ENCODE measurements at places on chromosomes 11 and 22.

- DNase-seq = no peak
Measured at GRCh38 chr11:130249371-130249770, 65.3 kb downstream of the ZBTB44 start.

DNA sequence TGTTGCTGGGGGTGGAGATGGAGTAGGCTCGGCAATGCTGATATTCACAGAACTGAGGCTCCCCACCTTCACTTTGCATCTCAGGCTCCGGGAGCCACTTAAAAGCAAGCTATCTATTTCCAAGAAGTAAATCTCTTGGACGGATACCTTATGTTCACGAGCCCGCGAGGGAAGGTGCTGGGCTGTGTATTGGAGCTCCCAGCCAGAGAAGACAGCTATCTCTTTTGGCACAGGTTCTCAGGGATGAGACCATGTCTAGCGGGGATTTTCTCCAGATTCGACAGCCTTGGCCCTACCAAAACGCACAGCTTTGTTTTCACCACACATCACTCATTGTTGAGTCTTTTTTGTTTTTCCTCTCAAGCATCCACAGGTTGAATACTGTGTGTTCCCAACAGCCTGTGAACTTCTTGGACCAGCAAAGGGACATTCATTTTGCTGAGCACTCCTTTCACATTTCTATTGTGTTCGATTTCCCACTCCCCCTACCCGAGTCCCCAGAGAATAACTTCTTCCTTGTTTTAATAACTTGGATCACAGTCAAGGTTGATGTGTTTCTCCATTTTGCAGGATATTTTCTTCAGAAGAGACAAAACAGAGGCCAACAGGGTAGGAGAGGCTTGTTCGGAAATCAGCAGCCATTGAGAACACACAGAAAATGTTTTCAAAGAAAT is 23.3 kb downstream of the WT1 start:
- DNase-seq = no peak

DNA sequence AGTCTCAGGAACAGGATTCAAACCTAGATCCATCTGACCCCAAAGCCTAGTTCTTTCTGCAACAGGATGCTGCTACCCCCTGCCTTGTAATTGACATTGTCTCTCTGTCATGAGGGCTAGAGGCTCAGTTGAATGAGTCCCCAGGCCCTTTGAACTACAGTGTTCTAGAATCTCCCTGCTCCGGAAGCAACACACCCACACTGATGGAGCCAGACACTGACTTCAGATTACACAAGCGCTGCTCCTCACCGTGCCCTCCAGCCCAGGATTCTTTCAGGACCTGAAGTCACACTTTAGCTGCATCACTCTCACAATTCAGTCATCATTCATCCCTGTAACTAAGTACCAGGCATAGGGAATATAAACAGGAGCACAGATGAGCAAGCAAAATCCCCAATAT is 69.6 kb downstream of the RAB30 start:
- DNase-seq = no peak

- no peak for DNase-seq
Measured at GRCh38 chr22:28005513-28005912, 86.5 kb upstream of the PITPNB start.

DNA sequence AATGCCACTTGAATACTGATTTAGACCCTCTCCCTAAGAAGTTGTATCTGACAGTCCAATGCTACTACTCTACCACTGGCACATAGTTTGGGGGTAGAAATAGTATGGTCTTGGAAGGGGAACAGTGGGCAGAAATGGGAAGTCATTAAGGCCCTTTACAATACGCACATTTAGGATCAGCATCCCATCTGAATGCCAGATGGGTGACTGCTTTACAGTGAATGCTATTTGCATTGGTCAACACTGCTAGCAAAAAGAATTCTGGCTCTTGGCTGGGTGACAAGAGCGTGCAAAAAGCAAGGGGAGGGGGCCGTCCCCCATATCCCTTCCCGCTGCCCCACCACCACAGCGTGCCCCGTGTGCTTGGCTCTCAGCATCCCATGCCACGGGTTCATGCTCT is 104.7 kb upstream of the BID start:
- no peak for DNase-seq

DNA sequence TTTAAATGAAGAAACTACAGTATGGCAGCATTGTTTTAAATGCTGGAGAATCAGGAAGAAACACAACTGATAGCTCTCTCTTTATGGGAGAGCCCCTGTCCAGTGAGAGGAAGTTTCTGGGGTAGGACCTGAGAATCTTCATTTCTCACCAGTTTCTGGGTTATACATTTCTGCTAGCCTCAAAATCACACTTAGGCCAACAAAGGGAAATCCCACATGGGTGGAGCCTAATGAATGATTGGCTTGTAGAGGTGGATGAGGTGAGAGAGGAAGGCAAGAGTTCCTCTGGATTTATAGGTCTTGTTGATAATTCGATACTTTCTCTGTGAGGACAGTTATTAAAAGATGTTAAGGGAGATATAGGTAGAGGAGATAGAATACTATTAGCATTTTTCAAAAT is 1397.3 kb upstream of the TENM4 start:
- DNase-seq = no peak

DNA sequence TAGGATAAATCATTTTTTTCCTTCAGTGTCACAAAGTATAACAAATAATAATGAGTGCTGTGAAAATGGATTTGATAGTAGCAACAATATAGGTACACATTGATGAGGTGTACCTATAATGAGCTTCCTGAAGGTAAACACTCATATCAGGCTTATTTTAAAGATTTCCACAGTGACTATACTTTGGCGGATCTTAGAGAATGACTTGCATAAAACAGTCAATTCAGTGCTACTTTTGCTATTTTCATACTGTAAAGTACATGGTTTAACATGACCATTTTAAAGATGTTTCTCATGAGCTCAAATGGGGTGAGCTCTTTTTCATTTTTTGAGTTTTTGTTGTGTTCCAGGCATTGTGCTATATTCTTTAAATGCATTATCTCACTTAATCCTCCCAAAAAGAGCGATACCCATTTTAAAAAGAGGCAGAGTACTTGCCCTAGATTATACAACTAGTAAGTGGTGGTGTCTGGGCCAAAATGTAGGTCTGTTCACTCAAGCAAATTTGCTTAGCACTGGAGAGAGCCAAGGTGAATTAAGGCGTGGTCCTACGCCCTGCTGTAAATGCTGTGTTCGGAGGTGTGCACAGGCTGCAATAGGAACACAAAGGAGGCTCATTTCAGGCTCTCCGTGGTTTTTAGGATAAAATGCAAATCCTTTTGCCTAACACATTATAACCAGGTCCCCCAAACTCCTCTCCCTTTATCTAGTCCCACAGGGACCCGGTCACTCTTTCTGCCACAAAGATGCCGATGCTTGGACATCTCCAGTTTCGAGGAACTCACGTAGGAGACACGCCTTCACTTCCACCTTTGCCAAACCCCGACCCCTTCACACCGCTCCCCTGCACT is 617 bp upstream of the ALKBH3 start:
- no peak for DNase-seq

GRCh38 chr22:50292643-50293440 is 14.6 kb downstream of the PLXNB2 start:
- no peak for DNase-seq

DNA sequence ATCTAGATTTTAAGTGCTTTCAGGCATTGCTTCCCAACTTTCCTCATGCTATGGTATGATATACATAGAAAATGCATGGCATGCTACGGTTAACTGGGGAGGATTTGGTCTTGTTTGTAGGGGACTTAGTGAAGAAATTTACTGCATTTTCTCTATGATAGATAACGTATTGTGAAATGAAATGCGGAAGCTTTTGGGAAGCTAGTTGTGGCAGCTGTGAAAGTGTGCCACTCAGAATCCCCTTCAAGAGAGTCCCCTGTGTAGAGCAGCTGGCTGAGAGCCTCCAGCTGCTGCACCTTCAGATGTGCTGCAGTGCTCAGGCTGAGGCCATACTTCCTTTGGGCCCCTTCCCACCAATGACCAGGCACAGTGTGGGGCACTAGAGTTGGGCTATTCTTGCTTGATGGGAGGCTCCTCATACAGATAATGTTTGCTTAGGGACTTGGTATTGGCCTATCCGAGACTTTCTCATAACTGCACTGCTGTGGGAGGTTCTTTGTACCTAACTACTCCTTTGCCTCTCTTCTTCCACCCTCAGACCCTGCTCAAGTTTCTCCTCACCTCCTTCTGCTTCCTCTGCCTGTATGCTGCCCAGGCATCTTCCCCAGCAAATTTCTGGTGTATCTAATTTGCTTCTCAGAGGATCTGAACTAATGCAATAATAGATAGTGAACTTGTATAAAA is 67.3 kb downstream of the HIPK3 start:
- DNase-seq = no peak

DNA sequence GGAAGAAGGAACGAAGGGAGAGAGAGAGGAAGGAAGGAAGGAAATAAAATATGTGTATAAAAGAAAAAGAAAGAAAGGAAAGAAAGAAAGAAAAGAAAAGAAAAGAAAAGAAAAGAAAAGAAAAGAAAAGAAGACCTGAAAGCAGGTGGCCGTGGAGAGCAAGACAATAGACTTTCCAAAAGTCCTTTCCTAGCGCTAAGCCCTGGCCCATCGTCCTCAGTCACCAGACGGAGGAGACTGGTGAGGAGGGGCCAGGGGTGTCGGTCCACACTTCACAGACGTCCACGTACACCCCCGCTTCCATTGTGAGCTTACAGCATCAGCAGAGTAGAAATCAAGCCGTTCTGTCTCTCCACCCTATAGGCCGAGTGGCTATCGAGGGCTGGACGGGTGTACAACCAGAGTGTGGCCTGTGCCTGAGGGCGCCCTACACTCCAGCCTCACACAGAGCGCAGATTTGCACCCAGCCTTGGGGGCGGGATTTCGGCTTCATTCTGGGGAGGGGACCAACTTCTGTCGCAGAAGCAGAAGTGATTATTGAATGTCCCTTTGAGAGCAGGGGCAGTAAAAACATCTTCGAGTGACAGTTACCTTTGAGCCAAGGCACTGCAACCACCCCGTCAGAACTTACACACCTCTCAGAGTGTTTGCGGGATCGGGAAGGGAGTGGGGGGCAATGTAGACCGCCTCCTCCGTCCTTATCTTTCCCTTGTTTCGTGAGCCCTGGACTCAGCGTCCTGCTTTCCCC is 2.0 kb upstream of the BSX start:
- no peak for DNase-seq

- no peak for DNase-seq
Measured at GRCh38 chr11:60183591-60184205, 815 bp upstream of the MS4A6A start.

GRCh38 chr22:10778296-10778814 is 4749.6 kb upstream of the OR11H1 start:
- DNase-seq = no peak

- DNase-seq = no peak
Measured at GRCh38 chr22:39806109-39806508, 87.5 kb downstream of the ENTHD1 start.

DNA sequence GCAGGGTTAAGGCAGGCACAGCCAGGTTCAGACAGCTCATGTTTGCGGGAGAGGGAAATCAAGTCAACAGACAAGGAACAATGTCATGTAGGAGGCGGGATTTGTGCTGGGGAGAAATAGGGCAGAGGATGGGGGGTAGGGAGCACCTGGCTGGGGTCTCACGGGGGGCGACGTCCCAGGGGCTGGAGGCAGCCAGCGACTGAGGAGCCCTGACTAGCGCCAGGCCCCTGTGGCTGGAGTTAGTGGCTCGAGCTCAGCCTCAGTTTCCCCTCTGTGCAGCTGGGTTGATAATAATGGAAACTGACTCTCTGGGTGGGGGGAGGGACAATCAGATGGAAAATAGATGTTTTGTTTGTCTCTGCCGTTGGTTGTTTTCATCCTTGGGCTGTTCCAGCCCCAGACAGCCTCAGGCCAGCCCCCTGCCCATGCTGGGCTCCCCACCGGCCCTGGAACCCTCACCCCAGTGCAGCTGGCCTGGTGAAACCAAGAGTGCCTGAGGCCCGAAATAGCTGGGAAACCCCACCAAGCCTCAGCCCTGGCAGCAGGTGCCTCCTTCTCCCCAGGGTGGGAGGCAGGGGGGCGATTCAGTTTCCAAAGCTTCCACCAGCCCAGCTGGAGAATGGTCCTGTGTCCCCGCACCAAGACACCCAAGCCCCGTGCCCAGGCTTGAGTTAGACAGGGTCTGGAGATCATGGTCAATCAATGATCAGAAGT is 44.1 kb downstream of the IGLL5 start:
- no peak for DNase-seq

DNA sequence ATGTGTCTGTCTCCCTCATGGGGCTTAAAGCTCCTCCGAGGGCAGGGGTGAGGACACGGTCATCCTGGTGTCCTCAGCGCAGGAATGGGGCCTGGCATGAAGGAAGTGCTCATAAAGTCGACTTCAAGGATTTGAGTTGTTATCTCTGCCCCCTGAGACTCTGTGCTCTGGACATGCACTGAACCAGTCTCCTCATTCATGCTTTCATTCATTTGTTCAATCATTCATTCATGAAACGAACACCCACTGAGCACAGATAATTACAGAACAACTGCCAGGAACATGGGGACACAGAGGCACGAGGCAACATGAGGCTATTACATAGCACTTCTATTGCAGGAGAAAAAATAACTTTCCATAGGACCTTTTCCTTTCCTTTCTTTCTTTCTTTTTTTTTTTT is 16.5 kb downstream of the TMPRSS6 start:
- DNase-seq = no peak

GRCh38 chr11:65110354-65110861 is 1.3 kb upstream of the TM7SF2 start:
- DNase-seq = peak; percentile 88

DNA sequence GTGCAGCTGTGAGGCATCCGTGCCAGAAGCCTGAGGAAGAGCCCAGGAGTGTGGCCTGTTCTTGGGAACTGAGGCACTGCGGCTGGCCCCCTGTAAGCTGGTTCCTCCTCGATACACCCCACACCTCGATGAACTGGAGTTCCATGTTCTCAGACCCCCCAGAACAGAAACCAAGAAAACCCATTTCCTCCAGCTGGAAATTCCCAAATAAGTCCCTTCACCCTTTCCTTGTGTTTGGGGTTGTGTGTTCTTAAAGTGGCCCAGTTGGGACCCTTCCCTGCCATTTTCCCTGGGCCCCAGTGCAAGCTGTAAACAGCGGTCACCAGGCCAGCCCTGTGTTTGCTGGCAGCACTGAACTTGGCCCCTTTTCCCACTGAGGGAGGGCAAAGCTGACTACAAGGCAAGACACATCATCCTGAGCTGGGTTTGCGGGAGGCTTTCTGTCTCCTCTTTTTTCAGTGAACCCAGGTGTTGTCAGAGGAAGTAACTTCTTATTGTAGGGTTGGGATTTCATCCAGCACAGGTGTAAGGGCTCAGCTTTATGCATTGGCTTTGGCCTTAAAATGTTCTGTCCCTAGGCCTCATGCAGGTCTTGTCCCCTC is 60.1 kb upstream of the MPEG1 start:
- DNase-seq = no peak

DNA sequence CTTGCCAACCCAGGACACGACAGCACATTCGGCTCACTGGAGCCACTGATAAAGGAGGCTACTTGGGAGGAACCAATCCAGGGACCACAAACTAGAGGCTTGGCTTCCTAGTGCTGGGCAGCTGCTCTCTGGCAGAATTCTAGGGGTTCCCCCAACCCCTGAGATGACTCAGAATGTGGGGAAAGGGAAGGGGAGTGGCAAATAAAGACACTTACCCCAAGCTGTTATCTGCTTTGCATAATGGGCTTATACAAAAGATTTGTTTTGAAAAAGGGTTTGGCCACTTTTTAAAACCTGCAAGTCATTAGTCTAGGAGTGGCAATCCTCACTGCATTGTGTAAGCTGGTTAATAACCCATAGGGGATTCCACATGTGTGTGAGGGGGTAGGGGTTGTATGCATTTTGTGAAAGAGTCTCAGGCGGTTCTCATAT is 64.1 kb upstream of the LMO1 start:
- no peak for DNase-seq

Data from HuH-7 (cell line).